ENCODE measurements at places on chromosomes 12 and 14. TPM values are rescaled to one million over a fixed set of nuclear protein-coding genes. Genes with fewer than 3 reads are reported as not detected.

DNA sequence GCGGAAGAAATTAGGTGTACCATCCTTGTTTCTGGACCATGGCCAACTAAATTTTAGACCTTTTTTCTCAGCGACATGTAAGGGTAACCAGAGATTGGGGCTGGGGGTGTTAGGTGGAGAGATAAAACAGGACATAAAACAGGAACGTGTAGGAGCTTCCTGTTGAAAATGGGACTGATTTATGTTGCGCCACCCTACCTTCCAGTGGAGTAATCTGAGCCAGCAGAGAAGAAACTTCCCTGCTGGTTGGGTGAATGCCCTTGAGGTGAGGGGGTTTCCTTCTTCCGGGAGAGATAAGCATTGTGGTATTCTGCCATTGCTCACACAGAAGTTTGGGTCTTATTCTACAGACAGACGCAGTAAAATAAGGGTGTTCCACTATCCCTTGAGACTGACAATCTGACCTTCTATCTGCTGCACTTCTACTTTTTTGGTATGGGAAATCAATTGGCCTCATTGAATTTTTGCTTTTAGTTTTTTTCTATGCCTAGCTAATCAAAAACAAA is 417.6 kb downstream of the PCNX1 start:
- peak; percentile 26 for DNase-seq

DNA sequence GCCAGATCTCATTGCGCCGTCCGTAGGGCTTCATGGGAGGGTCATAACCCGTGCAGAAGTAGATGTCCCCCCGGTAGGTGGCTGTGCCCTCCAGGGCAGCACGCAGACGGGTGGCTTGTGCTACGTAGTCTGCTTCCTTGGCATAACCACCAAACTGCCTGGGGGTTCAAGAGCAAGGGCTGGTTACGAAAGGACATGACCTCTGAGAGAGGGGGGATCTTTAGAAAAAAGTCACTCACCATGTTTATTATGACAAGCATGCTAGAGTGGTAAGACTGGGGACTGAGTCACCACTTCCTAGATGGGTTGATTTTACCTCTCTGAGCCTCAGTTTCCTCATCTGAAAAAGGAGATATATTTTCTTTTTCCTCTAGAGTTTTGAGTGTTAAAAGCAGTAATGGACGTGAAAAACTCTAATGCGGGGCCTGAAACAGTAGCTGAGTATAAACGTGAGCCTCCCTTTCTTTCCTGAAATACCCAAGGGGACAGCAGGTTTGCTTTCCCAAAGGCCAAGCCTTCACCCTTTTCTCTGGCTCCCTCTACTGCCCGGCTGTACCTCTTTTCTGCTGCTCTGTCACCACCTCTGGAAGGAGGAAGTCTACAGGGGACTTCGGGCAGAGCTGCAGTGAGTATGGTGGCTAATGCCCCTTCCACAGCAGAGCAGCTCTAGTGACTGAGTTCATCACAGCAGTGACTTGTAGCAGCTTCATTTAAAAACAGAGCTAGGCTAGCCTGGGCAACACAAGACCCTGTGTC is 23.5 kb upstream of the GPRC5D start:
- DNase-seq = no peak

DNA sequence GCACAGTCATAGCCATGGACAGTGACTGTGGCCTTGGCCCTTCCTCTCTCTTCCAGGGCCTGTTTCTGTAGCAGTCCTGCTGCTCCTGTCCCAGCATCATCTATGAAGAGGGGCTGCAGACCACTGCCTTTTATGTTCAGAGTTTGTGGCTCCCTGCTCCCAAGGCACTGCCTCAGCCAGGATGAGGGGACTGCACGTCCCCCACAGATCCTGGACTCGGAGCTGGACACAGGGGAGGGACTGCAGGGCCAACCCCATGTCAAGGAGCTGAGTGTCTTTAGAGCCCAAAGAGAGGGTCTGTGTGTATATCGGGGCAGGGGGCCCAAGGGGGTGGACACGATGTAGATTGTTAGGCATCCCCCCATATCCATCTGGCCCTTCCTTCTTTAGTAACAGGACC is 60.6 kb upstream of the DIO3 start:
- DNase-seq = no peak

LRRC10 gene
- polyA plus RNA-seq = not detected

GRCh38 chr12:80015660-80016059 is 80.8 kb upstream of the PPP1R12A start:
- DNase-seq = no peak

- no peak for DNase-seq
These were observed 25.0 kb upstream of the HSPB8 start for GRCh38 chr12:119153477-119154434.

ANKRD9 gene
- 6.1 TPM for polyA plus RNA-seq

GRCh38 chr14:32603992-32604565 is 275.0 kb downstream of the AKAP6 start:
- no peak for DNase-seq

KRT83 gene
- not detected for polyA plus RNA-seq

C1RL gene
- polyA plus RNA-seq = 39.2 TPM

DNA sequence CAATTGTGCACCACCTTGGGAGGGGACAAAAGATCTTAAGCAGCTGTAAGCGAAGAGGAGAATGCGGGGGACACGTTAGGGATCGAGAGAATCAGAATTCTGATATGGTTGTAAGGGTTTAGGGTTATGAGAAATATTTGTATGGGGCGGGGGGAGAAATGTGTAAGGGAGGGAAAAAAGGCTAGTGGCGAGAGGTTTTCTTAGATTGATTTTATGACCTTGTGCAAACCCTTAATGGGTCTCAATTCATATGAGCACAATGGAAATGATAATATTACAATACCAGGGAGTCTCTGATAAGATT is 396 bp downstream of the NDUFA9 start:
- DNase-seq = no peak

- DNase-seq = no peak
These were observed 5.4 kb upstream of the CAMKK2 start for GRCh38 chr12:121301876-121302275.

- DNase-seq = no peak
These were observed 7.0 kb downstream of the AGAP2 start for GRCh38 chr12:57731411-57732080.

GRCh38 chr12:92411687-92412086 is 266.0 kb upstream of the BTG1 start:
- no peak for DNase-seq

GRCh38 chr14:96178461-96179321 is 25.9 kb upstream of the BDKRB2 start:
- no peak for DNase-seq

- no peak for DNase-seq
These were observed 67.5 kb downstream of the NIN start for GRCh38 chr14:50763382-50764007.

GRCh38 chr12:131511391-131511802 is 199.5 kb upstream of the SFSWAP start:
- DNase-seq = no peak

KICS2 gene
- 5.7 TPM for polyA plus RNA-seq

GRCh38 chr12:2101771-2102170 is 49.0 kb downstream of the CACNA1C start:
- DNase-seq = no peak
